Cardiac muscle cell (in vitro differentiated cells and primary cell): ENCODE measurements at places on chromosomes 5 and 9.

DNA sequence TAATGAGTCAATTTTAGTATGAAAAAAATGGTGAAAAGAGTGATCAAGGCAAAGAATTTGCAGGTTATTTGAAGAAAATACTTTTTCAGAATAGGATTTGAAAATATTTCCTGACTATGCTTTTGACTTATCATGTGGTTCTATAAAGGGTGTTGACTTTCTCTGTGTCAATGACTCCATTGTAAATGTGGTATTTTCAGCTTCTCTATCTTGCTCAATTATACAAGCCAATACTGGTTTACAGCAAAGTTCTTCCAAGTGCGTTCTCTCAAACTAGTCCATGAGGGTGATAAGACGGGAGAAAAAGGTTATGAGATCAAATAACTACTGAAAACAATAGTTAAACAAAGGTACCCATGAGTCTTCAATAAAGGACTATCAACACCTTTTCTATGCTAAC is 21.7 kb downstream of the IL33 start:
- DNase-seq: no peak

DNA sequence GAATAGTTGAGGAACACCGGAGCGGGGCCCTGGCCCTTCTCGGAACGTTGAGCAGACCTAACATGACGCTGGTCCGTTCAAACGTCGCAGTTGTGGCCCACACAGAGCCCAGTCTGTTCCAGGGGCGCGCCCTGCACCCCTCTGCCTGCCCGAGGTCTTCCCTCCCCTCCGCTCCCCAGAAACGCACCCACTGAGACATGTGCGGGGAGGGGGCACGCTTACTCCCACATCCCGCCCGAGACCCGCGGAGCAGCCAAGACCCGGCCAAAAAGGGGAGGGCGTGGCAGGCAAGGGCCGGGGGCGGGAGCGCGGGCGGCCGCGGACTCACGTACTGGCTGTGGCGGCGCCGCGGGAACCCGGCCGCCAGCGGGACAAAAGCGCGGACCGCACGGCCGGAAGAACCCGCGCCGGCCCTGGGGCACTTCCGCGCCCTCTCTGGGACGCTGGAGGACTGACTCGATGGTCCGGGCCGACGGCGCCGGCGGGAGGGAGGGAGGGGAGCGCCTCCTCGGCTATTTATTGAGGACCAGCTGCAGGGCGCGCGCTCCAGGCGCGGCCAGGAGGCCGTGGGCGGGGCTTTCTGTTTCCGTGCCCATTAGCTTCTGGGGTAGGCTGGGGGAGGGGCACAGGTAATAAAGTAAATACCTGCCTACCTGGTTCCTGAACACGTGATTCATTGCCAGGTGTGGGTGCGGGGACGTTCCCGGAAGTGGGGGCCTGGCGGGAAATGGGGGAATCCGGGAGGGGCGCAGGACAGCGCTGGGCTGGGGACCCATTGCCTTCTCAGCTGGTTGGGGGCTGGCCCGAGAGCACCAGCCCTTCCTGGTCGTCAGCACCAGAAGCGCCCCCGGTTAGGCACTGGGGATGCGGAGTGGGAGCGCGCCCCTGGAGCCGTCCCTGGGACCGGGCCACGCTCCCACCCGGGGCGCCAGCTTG is at the start of gene ZFP62:
Gene ZFP62, minus strand, starts transcription at position 390 of the 936 bp plus-strand sequence. Its CDS starts 57 bp downstream, at position 333.
- peak; percentile 95 for DNase-seq

DNA sequence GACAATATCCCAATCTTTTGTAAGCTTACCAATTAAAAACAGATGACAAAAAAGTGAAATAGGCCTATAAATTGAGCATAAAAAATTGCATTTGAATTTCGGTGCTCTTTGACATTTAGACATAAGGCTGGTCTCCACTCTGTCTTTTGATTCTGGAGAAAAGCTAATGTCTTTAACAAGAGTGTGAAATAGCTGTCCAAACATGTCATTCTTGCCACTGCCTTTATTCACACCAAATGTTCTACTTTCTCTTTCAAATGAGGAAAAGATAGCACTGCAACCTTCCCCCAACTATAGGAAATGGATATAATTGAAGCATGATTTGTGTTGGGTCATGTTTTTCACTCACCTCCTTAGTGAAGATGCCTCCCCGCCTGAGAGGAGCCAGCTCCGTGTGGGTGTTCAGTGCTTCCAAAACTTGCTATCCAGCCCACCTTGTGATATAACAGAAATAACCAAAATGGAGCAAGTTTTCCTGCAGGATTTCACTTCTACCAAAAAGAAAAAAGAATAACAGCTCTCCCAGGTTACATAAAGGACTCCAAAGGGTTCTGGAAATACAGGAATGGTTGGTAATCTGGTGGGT is 55.2 kb upstream of the STK32A start:
- DNase-seq: no peak

DNA sequence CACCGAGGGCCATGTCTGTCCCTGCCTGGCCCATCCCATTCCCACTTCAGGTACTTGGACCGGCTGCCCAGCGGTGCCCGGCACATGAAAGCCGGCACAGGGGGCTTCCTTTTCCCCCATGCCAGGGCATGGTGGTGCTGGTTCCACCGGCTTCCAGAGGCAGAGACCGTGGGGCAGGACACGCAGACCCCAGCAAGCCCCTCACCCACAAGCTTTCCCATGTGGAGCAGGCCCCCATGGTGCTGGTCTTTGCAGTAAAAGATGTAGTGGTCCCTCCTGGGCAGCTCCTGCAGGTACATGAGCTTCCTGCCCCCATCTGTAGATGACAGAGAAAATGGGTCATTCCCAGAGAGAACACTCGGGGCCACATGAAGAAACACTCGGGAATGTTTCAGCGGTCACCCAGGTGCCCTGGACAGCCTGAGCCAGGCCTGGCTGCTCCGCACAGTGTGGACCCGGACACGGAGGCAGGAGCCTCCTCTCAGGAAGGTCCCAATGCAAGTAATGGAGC is 2.0 kb downstream of the OBP2B start:
- DNase-seq: no peak

GRCh38 chr9:87063246-87063645 is 115.9 kb upstream of the GAS1 start:
- DNase-seq: peak; percentile 86

DNA sequence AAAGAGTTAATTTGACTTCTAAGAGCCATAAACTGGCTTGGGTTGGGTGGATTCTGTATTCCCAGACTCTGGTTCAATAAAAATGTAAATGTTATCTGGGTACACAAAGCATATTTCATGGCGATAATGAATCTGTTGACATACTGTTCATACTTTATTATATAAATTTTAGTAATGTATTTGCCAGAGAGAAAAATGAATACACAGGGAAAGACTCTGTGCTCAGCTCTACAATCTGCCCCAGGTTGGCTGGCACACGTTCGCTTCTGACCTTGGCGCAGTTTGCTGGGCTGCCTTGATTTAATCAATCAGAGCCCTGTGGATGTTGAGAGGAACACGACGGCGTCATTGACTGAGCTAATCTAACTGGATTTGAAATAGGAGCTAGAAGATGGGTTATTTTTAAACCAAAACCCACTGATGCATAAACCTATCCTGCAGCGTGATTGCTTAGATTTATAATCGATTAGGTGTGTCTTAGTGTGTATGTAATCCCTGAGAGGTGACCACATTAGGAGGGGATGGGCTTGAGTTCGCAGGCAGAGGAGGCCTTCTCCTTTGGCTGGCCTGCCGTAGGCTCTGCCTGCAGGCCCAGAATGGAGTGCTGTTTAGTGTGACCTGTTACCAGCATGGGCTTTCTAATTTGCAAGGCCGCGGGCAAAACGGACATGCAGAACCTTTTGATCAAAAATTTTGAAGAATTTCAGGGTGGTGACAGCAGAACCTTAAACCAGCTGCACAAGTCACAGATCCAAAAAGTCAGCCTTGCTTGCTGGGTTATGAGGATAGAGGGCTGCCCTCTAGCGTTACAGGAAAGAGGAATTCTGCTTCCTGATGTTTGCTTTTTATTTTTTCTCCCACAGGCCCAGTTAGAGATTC is 3.9 kb upstream of the ADCY2 start:
- DNase-seq: peak; percentile 65

DNA sequence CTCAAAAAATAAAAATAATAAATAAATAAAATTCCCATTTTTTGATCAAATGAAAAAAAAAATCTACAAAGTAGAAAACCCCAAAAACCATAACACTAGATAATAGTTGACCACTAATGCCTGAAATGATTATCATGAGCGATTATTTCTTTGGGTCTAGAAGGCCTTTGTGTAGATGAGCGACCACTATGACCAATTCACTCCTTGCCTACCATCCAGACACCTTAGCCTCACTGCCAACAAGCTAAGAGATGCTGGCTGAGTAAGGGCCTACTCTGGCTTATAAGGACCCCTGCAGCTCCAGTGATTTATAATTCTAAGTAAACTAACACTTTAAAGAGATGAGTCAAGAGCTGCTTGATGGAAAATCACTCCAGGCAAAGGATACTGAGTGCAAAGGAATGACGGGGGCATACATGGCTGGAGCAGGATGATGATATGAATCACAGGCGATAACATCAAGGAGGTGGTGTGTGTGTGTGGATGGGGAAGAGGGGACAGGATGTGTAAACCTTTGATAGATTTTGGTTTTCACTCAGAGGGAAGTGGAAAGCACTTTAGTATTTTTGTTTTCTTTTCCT is 4.8 kb upstream of the F2RL1 start:
- DNase-seq: no peak

DNA sequence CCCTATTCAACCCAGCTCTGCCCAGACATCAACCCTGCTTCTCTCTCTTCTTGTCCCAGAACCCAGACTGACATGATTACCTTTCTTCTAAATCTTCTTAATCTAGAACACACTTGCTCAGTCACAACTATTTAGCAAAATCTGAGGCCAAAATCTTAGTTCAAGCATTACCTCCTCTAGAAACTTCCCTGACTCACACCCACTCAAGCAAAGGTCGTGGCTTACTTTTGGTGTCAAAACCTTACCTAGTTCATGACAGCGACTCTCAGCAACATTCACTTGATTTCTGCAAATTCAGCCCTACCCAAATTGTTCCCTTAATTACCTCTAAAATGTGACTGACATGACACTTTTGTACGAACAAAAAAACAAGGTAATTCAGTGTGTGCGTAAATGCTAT is 130.2 kb downstream of the TLE1 start:
- DNase-seq: no peak

GRCh38 chr5:83937837-83938236 is 217.2 kb upstream of the HAPLN1 start:
- DNase-seq: no peak

- DNase-seq: peak; percentile 39
Observed at GRCh38 chr5:35651002-35651756, 33.5 kb downstream of the SPEF2 start.

- DNase-seq: no peak
Observed at GRCh38 chr5:88660264-88660946, 222.6 kb downstream of the MEF2C start.

DNA sequence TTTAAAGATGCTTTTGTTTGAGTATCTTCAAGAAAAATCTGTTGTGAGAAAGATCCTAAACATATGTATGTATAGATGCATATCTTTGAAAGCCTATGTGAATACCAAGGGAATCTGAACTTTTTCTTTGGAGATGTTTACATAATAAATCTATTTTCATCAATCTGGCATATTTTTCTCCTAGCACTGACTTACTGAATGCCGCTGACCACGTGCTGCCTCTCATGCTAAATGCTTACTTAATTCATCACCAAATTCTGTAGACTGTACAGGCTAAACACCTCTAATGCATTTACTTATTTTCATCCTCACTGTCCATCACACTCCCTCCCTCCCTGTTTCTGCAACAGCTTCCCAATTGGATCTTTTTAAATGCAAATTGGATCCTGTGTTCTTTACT is 566.2 kb upstream of the WWC1 start:
- DNase-seq: no peak

DNA sequence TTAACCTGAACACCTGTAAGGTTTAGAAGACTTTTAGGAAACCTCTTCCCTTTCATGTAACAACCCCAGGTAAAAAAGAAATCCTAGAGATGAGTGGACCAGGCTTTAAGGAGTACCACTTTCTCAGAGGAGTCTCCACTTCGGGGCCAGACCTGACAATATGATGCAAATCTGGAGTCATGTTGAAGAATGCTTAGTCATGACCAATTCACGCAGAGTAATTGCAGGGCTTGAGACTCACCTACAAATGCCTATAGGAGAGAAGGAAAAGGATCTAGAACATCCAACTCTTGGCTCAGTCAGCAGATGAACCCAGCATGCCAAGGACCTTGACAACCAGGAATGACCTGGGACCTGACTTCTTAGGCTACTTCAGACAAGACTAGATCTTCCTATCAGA is 235.4 kb downstream of the DOCK8 start:
- DNase-seq: no peak

DNA sequence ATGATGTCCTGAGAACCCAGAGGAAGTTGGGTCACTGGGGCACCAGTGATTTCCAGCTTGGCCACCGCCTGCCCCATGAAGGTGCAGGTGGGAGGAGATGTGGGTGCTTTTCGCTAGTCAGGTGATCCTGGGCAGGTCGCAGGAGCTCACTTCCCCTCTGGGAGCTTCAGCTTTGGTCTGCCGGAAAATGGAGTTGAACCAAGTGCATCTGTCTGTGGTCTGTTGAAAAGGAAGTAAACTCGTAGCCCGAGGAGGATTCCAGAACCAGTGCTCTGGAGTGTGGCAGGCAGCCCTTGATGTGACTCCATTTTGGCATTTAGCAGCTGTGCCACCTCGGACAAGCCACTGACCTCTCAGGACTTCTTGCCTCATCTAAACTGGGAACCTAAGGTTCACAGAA is 81.8 kb upstream of the HRH2 start:
- DNase-seq: no peak

DNA sequence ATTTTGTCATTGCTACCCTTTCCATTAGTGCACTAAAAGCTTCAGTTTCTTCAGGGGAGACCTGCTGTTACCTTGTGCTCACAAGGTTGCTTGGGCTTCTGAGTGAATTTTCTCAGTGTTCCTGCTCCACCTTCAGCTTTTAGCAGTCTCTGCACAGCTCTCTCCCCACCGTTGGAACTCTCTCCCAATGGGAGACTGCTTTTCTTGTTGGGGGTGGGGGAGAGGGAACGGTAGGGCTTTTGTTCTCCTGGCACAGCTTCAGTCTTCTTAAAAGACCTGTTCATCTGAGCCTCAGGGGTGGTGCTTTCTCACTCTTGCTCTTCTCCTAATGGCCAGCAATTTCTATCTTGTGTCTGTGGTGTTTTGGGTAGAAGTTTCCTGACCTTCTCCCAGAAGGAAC is 915.7 kb downstream of the EFNA5 start:
- DNase-seq: no peak

- DNase-seq: peak; percentile 80
Observed at GRCh38 chr5:157506981-157507780, 47.2 kb downstream of the NIPAL4 start.

DNA sequence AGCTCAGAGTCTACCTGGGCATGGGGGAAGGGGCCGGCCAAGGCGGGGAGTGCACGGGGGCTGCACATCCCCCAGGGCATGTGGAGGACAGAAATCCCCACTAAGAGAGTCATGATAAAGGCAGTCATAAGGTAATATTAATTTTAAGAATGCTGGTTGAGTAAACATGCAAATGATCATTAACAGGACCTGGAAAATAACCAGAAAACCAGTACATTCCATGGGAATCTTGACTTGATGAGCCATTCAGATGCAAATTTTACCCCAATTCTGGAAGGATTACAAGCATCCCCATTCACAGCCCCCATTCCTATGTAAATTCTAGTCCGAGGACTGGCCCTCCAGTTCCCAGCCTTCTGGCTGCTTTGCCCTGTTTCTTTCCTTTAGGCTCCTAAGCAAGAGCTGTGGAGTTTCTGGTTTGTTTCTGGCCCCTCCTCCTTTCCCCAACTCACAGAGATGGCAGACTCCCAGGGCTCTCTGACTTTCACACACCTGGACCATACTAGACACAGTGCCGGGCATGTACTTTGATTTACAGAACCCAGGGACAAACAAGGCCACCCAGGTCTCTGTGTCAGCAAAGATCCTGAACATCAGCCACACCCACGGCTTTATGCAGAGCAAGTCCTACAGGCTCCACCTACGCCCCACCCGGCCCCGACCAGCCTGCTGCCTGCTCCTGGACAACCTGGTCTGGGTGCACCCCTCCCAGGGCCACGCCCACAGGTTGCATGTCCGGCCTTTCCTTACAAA is 62.7 kb downstream of the SEMA4D start:
- no peak for DNase-seq
